Testis (tissue), 5 donors: ENCODE measurements at places on chromosomes 4 and X. TPM values are rescaled to one million over a fixed set of nuclear protein-coding genes. Genes with fewer than 3 reads are reported as not detected.

DNA sequence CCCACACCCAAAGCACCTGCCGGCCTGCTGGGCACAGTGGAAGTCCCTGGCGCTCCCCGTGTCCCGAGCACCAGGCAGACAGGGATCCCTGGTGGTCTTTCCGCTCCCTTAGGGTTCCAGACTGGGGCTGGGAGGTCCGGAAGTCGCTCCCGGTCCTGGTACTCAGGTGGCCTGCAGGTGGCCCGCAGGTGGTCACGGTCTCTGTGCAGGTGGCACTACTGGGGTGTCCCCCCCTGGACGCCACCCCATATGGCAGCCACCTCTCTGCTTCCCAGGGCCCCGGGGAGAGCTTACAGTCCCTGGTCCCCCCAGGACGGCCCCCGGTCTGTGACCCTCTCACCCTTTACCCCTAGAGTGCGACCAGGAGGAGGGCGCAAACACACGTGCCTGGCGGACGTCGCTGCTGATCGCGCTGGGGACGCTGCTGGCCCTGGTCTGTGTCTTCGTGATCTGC, 13.6 kb downstream of the SLC25A6 start:
- no peak overlapping the region for H3K27ac ChIP-seq
- H3K4me3 ChIP-seq, result no peak overlapping the region
- no peaks in the 10 kb centered on the region for H3K4me1 ChIP-seq

- no peaks in the 10 kb centered on the region for H3K27me3 ChIP-seq
- H3K4me1 ChIP-seq, result peaks cover 12% of the 10 kb centered on the region
- no peak overlapping the region for H3K27ac ChIP-seq
- no peak overlapping the region for H3K4me3 ChIP-seq
- H3K36me3 ChIP-seq, result no peaks in the 10 kb centered on the region
Measured at GRCh38 chr4:48774760-48775710, 5.0 kb downstream of the FRYL start.

GRCh38 chr4:38230821-38231563, 270.8 kb downstream of the PTTG2 start:
- no peak overlapping the region for H3K27ac ChIP-seq
- DNase-seq, result no peak
- no peaks in the 10 kb centered on the region for H3K36me3 ChIP-seq
- H3K27me3 ChIP-seq, result no peaks in the 10 kb centered on the region
- no peaks in the 10 kb centered on the region for H3K4me1 ChIP-seq

- no peaks in the 10 kb centered on the region for H3K27me3 ChIP-seq
- H3K27ac ChIP-seq, result no peak overlapping the region
Measured at GRCh38 chr4:139603576-139604410, 47.8 kb upstream of the SETD7 start.

DNA sequence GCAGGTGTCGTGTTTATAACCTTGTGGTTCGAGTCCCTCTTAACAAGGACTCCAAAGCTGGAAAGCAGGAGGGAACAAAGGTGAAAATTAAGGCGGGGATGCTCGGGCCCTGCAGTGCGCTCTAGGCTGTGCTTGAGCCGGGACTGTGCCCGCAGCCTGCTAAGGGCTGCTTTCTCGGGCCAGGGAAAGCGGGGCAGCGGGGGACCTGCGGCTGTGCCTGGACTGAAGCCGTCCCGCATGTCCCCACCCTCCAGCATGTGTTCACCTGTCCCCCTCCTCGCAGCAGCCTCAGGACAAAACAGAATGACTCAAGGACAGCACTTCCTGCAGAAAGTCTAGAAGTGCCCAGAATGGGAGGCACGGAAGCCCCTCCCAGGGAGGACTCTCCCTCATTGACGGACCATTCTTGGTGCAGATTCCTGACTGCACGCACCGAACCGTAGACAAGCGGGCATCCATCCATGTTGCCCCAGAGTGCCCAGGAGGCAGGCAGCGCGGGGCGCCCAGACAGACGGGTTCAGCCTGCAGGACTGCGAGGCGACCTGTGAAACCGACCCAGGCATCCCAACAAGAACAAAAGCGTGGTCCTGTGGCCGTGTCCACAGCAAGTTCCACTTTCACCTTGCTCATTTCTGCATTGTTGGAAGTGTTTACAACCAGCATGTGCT, 342.9 kb downstream of the MAGEB5 start:
- H3K4me3 ChIP-seq, result no peak overlapping the region
- H3K36me3 ChIP-seq, result no peaks in the 10 kb centered on the region
- DNase-seq, result no peak
- no peaks in the 10 kb centered on the region for H3K4me1 ChIP-seq
- no peaks in the 10 kb centered on the region for H3K27me3 ChIP-seq
- H3K27ac ChIP-seq, result no peak overlapping the region

- H3K27me3 ChIP-seq, result no peaks in the 10 kb centered on the region
- no peaks in the 10 kb centered on the region for H3K36me3 ChIP-seq
- no peak for DNase-seq
- H3K4me1 ChIP-seq, result peaks cover 4% of the 10 kb centered on the region
- H3K27ac ChIP-seq, result no peak overlapping the region
Measured at GRCh38 chrX:24426340-24426913, 38.7 kb upstream of the PDK3 start.

DNA sequence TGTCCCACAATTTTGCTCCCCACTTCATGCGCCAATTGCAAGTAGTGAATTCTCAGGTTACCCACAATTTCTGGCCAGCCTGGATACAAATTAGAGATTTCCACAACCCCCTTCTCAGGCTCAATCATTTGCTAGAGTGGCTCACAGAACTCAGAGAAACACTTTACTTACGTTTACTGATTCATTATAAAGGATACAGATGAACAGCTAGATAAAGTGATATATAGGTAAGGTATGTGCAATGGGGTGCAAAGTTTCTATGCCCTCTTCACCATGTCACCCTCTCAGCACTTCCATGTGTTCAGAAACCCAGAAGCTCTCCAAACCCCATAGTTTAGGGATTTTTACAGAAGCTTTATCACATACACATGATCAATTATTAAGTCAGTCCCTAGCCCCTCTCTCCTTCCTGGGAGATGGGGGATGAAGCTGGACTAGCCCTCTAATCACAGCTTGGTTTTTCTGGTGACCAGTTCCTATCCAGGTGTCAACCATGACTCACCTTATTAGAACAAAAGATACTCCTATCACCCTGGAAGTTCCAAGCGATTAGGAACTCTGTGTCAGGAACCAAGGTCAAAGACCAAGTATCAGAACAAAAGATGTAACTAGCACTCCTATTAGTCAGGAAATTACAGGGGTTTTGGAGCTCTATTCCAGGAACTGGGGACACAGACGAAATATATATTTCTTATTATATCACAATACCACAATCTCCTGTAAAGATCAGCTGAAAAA, 33.5 kb upstream of the PRRG1 start:
- H3K36me3 ChIP-seq, result no peaks in the 10 kb centered on the region
- no peaks in the 10 kb centered on the region for H3K27me3 ChIP-seq
- H3K4me3 ChIP-seq, result no peak overlapping the region
- no peak for DNase-seq
- no peaks in the 10 kb centered on the region for H3K4me1 ChIP-seq
- no peak overlapping the region for H3K27ac ChIP-seq

- H3K4me1 ChIP-seq, result peaks cover 2% of the 10 kb centered on the region
- H3K4me3 ChIP-seq, result no peak overlapping the region
- no peaks in the 10 kb centered on the region for H3K27me3 ChIP-seq
- no peak overlapping the region for H3K27ac ChIP-seq
Measured at GRCh38 chrX:129686422-129686948, 31.7 kb upstream of the APLN start.

DNA sequence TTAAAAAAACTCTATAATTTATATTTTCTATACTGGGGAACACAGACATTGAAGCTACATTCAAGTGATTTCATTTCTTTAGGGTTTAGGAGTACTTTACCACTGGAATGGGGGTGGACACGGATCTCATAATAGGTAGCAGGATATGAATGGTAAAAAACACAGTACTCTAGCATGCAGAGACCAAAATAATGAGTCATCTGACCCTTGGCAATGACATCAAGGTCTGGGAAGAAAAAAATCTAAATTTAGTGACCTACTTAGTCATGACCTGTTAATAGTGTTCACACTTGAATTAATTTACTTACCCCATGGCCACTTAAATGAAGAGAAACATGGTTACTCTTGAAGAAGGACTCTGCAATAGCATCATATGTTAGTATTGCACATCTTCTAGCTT, 187.9 kb downstream of the EPHA5 start:
- H3K36me3 ChIP-seq, result no peaks in the 10 kb centered on the region
- H3K4me1 ChIP-seq, result no peaks in the 10 kb centered on the region
- H3K4me3 ChIP-seq, result no peak overlapping the region
- DNase-seq, result no peak
- no peak overlapping the region for H3K27ac ChIP-seq

DNA sequence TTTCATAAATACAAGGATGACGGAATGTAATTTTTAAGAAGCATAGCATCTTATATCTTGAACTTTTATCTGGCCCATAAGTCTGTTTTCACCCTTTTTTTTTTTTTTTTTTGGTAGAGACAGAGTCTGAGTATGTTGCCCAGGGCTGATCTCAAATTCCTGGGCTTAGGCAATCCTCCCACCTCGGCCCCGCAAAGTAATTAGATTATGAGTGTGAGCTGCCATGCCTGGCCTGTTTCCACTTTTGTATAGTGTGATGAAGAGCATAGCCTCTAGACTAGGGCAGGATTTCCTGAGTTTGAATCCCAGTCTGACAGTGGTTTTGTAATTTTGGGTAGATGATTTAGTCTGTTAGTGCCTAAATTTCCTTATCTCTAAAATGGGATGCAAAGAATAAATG, 11.0 kb downstream of the STIM2 start:
- H3K27me3 ChIP-seq, result no peaks in the 10 kb centered on the region
- no peak for DNase-seq
- no peaks in the 10 kb centered on the region for H3K4me1 ChIP-seq
- H3K36me3 ChIP-seq, result no peaks in the 10 kb centered on the region
- no peak overlapping the region for H3K4me3 ChIP-seq
- no peak overlapping the region for H3K27ac ChIP-seq

- H3K27me3 ChIP-seq, result no peaks in the 10 kb centered on the region
- no peak overlapping the region for H3K27ac ChIP-seq
- no peak overlapping the region for H3K4me3 ChIP-seq
- no peak for DNase-seq
- peaks cover 14% of the 10 kb centered on the region for H3K4me1 ChIP-seq
Measured at GRCh38 chr4:7187691-7188090, 4.6 kb upstream of the SORCS2 start.

RGN gene
- total RNA-seq, result 8.1 TPM

NKX3-2 gene
- 1.3 TPM for total RNA-seq

FHIP1A gene
- 16.2 TPM for total RNA-seq

PNMA3 gene
- 35.0 TPM for total RNA-seq

SLC25A14 gene
- total RNA-seq, result 19.2 TPM

EMCN gene
- total RNA-seq, result 5.8 TPM

IBSP gene
- not detected for total RNA-seq

LUZP4 gene
- total RNA-seq, result 13.7 TPM

NAT8L gene
- 82.9 TPM for total RNA-seq

NR0B1 gene
- total RNA-seq, result 60.6 TPM

AVPR2 gene
- 1.1 TPM for total RNA-seq

TMPRSS11F gene
- 1.1 TPM for total RNA-seq
